NCI-H510A (cell line): ENCODE measurements at places on chromosomes 3 and 15.

- no peak for DNase-seq
These were observed 121.3 kb downstream of the RPLP1 start for GRCh38 chr15:69573815-69574475.

- no peak for DNase-seq
These were observed 2.3 kb upstream of the EIF1B start for GRCh38 chr3:40307176-40307575.

- no peak for DNase-seq
These were observed 500.4 kb downstream of the SHQ1 start for GRCh38 chr3:72347819-72348319.

DNA sequence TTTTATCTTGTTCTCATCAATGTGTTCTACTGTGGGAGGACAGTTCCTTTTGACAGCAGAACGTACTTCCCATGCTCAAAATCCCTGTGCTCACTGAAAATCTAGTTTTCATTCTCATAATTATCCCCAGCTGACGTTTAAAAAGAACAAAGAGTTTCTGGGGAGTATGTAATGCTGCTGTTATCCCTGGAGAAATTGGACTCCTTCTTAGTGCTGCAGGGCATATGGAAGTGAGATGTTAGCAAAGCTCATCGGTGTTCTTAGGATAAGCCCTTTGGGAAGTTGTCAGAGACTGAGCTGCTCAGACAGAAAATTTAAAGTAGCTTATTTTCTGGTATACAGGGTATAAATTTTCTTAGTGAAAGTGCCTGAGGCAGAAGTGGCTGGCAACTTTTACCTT is 66.5 kb downstream of the CDAN1 start:
- no peak for DNase-seq

DNA sequence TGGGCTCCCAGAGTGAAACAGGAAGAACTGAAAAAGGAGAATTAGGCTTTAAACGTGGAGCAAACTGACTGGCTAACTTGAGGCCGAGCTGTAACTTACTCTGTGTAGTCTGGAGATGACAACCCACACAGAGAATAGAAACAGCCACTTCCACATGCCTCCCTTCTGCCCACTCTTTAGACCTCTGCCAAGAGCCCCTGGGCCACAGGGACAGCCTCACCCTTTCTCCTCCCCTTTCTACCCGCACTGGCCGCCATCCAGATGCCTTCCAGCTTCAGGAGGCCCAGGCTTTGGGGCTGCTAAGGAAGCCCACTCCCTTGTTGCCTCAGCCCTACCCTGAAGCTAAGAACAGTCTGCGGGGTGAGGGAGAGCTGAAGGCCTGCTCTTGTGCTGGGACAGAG is 6.8 kb downstream of the ARHGAP31 start:
- no peak for DNase-seq

DNA sequence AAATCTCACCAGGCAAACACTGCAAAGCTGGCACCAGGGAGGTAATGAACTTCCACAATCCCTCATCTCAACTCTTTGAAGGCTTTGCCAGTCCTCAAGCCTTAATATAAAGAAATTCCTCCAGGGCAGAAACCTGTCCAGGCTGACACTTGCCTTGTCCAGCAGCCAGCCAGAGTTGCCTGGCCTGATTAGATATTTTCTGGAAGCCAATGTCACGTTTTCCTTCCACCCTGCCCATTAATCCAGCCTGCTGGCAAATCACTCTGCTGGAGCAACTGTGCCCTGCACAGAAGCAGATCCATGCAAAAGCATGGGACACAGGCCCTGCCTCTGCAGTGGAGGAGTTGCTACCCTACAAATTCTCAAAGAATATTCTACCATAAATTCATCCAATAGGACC is 56.5 kb downstream of the HEG1 start:
- no peak for DNase-seq

- no peak for DNase-seq
These were observed 185.7 kb downstream of the LPP start for GRCh38 chr3:188339410-188340295.

DNA sequence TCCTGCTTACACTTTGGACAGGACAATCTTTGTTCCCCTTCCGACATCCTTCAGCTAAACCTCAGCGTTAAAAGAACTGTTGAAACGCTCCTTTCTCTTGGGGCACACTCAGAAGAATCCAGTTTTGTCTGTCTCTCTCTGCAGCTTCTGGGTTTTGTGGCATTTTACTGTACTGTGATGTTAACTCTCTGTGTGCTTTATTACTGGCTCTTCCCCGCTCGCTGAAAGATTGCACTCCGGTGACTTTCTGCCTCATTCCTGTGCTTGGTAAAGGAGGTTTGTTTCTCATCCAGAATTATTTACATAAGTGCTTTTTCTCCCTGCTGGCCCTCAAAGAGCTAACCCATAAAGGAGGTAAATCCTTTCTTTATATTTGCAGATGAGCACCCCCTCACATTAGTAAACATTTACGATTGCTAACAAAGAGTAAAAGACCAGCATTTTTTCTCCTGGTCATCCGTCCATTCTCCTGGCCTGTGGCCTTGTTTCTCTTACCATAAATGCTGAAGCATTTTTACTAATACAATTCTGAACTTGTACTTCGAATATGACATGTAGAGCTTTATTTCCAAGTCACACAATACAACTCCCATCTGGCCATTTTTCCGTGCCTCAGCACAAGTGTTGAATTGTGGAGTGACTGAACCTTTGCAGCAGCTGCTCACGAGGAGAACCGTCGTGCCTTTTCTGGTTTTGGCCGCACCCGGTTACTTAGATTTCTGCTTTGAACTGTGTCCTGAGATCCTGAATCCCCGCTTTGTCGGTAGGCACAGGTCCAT is 69.3 kb upstream of the RPL35A start:
- no peak for DNase-seq

- no peak for DNase-seq
These were observed 131.0 kb downstream of the KCNAB1 start for GRCh38 chr3:156251424-156251823.

DNA sequence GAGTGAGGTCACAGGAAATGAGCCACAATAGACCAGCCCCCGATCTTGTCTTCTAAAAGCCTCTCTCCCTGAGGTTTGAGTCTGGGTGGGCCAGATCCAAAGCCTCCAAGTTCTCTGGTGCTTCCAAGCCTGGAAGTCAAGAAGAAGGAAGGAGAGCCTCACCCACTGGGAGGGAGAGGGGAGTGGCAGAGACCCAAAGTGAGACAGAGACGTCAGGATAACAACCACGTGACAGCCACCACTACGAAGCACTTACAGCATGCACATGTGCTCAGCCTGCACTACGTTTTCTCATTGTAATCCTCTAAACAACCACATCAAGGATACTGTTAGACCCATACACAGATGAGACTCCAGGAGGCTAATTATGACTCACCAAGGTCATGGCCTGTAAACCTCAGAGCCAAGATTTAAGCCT is 197.3 kb upstream of the LINGO1 start:
- DNase-seq: no peak

DNA sequence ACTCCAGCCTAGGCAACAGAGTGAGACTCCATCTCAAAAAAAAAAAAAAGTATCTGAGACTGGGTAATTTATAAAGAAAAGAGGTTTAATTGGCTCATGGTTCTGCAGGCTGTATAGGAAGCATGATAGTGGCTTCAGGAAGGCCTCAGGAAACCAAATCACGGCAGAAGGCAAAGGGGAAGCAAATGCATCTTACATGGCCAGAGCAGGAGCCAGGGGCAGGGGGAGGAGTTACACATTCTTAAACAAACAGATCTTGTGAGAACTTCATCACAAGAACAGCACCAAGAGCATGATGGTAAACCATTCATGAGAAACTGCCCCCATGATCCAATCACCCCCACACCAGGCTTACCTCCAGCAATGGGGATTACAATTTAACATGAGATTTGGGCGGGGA is 37.2 kb downstream of the ACAP2 start:
- no peak for DNase-seq

GRCh38 chr3:3618623-3619022 is 180.6 kb upstream of the LRRN1 start:
- DNase-seq: no peak

- DNase-seq: no peak
These were observed 15.6 kb downstream of the CADM2 start for GRCh38 chr3:84974347-84974746.

- no peak for DNase-seq
These were observed 35.3 kb downstream of the FOXL2 start for GRCh38 chr3:138911621-138912020.

DNA sequence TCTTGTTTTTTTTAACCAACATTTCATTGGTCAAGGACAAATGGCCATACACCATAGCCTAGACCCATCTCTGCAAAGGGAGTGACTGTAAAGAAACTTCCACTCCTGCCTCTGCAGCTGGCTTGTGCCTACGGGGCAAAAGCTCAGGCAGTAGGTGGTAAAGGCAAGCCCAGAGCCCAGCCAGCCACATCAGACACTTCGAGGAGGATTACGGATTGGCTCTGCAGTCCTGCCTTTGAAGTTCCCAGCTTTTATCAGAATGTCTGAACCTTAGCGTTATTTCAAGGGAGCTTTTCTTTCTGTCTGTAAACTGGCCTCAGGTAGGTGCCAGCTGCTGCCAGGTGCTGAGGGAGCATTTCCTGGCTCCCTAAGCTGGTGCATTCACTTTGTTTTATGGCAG is 15.6 kb downstream of the ZNF710 start:
- no peak for DNase-seq

DNA sequence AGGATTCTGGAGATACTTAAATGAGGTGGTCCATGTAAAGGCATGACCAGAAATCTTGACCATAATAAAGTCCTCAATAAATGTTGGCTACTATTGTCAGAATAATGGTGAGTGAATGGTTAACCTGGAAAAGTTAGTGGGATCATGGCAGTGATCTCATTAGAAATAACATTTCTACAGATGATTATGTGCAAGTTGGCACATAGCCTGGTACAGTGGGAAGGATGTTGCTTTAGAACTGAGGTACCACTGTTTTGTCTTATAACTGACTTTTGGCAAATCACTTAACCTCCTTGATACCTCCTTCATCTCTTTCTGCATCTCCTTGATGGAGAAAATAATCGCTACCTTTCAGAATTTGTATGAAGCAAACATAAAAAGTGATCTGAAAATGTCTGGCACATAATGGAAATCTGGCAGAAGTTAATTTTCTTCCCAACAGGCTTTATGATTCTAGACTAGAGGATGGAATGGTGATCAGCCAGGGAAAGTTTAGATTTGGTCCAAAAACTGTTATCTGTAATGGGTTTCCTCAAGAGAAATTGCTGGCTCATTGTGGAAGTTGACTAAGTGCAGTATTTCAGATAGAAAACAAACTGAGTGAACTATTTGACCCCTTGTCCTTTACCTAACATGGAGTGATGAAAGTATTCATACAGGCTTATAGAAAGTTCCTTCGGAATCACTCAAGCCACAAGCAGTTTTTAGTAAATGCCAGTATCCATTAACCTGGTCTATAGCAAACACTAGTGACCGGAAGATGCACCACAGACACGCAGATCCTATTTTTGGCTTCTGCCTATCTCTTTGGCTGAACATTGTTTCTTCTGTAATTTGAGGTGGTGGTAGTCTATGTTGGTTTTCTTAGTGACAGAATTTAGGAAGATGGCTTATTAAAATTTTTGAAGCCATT is 449.6 kb upstream of the TGFBR2 start:
- DNase-seq: no peak

DNA sequence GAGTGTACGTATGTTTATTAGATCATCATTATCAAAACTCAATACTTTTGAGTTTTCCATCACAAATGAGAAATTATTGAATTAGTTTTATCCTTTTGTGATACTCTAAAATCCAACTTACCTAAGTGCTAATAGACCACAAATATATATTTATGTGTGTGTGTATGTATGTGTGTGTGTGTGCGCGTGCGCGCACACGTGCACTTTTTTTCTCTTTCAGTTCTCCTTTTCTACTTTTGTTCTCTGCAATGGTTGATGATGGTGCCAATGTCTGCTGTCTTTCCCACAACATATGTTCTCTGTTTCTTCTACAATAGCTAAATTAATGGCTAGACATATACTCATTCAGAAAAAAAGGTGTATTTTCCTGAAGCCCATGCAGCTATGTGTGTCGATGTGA is 571.6 kb upstream of the ARPP21 start:
- no peak for DNase-seq

DNA sequence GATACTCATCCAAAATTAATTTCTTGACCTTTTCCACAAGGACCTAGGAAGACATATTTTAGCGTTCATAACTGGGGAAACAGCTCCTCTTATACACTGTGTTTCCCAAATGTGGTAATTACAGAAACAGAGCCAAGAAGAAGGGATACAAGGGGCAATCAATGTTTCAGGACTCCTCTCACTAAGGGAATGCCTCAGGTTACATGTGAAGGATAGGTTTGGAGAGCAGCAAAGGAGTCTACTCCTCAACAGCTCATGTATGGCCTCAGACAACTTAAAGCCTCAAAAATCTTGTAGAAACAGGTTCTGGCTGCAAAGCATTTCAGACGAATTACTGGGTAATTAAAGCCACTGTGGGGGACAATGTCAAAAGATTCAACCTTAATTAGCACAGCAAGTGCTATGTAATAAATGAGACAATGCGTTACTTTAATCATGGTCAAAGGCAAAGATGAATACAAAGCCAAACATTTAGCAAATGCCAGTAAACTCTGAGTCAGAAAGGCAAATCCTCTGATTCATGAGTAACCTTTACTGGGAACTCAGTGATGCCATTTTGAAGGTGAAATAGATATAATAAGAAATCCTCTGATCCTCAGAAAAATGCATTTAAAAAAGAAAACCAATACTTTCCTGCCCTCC is 1111.2 kb downstream of the TUSC7 start:
- no peak for DNase-seq

DNA sequence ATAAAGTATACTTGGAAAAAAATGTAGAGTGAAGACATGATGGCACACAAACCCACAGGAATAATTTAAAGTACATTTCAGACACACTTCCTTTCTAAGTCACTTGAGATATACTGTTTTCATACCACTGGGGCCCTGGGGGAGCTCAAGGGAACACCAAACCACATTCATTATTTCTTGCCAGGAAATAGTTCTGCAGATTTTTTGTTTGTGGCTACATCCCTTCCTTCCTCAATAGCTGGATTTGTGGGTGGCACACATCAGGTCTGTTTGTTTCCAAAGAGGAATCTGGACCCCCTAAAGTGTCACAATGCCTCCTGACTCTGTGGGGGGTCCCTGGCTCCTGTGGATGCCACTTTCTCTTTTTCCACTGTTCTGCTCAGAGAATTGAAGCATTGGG is 153.5 kb upstream of the COL8A1 start:
- no peak for DNase-seq

GRCh38 chr15:67024314-67024997 is 40.9 kb upstream of the SMAD3 start:
- no peak for DNase-seq

GRCh38 chr3:171458071-171458863 is 1.9 kb downstream of the TNIK start:
- DNase-seq: no peak

DNA sequence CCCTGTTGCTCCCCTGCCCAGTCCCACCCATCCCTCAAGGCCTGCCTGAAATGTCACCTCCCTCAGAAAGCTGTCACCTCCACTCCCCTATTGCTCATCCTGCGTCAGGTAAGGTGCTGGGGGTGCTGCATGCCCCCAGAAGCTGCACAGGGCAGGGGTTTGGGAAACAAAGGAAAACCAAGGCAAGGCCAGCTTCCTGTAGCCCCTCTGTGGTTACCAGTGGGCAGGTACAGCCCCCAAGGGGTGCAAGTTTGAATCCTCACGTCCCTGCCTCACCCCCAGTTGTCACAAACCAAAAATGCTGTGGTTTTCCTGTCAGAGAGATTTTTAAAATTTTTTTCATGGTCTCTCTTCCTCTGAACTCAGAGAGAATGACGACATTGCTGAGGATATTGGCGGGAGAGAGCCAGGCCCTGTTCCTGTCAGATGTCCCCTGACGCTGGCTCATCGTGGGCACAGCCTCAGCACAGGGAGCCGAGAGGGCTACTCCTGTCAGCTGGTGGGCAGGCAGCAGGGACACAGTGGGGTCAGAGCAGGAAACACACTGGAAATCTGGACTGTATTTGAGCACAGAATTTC is 27.0 kb downstream of the PSTPIP1 start:
- no peak for DNase-seq
